ENCODE measurements at places on chromosomes 5 and 9.

DNA sequence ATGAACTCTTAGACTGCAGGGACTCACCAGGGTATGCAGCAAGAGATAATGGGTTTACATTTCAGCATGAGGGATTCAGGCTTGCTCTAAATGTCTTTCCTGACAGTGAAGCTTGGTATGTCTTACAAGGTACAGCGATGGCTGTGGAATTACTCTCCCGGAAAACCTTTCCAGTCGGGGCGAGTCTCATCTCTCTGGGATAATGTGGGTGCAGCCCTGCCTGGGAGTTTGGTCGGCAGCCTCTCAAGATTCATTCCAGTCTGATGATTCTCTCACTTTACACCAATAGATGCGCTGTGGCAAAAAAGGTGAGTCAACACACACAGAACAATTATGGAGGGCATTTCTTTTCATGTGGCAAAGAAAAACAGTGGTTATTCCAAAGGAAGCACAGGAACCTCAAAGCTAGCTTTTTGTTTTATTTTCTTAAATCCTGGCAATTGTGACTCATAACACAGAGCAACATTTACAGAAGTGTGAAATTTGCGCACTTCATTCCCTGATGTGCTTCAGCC, 190.3 kb downstream of the DCP2 start:
- DNase-seq, result peak; percentile 89

DNA sequence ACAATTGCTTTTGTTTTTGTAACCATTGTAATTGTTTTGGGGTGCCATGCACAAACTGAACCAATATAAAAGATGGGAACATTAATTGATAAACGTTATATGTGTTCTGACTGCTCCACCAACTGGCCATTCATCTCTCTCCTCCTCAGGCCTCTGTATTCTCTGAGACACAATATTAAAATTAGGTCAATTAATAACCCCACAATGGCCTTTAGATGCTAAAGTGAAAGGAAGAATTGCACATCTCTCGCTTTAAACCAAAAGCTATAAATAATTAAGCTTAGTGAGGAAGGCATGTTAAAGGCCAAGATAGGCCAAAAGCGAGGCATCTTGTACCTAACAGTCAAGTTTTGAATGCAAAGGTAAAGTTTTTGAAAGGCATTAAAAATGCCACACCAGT, 448.4 kb upstream of the ITGA1 start:
- no peak for DNase-seq

- DNase-seq, result peak; percentile 54
Measured at GRCh38 chr5:117594166-117594565, 1019.5 kb upstream of the SEMA6A start.

GRCh38 chr5:122144236-122144635, 14.9 kb downstream of the ZNF474 start:
- DNase-seq, result no peak

DNA sequence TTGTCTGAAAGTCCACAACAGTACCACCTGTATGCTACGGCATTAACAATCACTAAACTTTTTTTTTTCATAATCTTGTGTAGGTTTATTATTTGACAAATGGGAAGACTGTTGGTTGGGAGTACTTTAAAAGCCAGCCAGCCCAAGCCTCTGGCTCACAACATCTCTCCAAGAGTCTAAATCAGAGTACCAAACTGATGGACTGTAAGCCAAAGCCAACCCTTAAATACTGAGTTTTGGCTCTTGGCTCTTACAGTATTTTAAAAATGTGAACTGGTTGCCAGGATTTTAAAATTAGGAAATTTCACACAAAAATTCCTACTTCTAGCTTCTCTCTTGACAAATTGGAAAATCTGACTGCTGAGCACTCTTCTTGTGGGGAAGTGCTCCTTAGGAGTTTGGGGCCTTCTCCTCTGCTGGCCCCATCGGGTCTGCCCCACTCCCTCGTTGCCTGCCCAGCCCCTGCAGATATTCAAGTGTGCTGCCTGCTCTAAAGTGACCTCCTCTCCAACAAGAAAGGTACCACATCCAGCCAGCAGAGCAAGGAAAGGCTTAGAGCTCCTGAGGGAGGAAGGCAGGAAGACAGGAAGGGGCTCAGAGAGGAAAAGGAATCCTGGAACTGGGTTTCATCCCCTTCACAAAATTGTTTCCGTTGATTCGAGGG, 21.8 kb upstream of the TMOD1 start:
- DNase-seq, result no peak

DNA sequence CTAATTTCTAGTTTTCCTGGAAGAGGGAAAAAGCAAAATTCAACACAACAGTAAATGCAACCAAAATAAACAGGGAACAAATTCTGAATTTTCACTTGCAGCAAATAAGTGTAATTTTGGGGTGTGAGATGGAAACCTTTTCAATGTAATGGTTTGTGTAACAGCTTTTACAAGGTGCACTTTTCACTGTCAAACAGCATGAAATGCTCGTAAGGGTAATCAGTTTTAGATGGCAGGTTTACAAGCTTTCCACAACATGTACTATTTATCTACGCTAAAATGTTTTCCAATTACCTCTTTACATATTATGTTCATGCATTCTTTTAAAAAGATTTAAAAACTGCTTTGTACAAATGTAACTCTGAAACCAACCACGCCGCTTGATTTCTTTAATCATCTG, 115.3 kb downstream of the RFX3 start:
- no peak for DNase-seq

GRCh38 chr5:178940569-178941360, at the start of gene ZNF454:
Gene ZNF454, plus strand, starts transcription at chr5:178941198. Its CDS starts 1,594 bp downstream, at chr5:178942792.
- peak; percentile 96 for DNase-seq

GRCh38 chr9:129166623-129167557, 11.2 kb downstream of the IER5L start:
- peak; percentile 79 for DNase-seq
